ENCODE measurements at places on chromosomes 12 and 14.

- DNase-seq: no peak
These were observed 13.4 kb upstream of the PPP1R1A start for GRCh38 chr12:54601841-54602240.

- DNase-seq: no peak
These were observed 283 bp upstream of the PSMB11 start for GRCh38 chr14:23041729-23042128.

DNA sequence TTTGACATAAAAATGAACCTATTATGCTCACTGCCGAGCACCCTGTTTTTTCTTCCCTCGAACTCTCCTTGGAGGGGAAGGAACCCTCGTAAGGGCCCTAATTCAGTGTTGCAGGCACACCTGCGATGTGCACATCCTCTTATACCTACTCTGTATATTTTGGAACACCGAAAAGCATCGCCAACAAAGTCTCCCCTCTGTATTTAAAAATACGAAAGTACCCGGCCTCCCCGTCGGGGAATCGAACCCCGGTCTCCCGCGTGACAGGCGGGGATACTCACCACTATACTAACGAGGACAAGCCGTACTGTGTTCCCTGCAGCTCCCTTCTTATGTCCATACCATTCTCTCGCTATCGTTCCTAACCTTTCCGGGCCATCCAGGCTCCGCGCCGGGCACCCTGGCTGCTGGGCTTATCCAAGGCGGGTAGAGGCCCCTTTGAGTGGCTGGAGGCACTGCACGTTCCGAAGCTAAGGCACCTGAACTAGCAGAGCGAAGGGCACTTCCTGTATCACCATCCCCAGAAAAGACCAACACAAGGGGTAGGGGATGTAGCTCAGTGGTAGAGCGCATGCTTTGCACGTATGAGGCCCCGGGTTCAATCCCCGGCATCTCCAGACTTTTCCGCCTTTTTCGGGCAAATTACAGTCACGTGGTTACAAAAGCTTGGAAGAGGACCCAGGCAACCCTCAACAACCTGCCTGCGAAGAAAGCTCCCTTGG is 25.1 kb upstream of the UBC start:
- peak; percentile 93 for DNase-seq

GRCh38 chr12:27285403-27285802 is 41.3 kb downstream of the STK38L start:
- no peak for DNase-seq

GRCh38 chr14:103931422-103931821 is 3.2 kb downstream of the TDRD9 start:
- no peak for DNase-seq

- DNase-seq: peak; percentile 59
These were observed at the start of gene P2RX7 for GRCh38 chr12:121132601-121133481. P2RX7 (plus strand) TSS chr12:121132876; CDS start chr12:121132971, 95 bp downstream.

GRCh38 chr12:104671409-104672095 is 214.8 kb downstream of the CHST11 start:
- DNase-seq: peak; percentile 75

DNA sequence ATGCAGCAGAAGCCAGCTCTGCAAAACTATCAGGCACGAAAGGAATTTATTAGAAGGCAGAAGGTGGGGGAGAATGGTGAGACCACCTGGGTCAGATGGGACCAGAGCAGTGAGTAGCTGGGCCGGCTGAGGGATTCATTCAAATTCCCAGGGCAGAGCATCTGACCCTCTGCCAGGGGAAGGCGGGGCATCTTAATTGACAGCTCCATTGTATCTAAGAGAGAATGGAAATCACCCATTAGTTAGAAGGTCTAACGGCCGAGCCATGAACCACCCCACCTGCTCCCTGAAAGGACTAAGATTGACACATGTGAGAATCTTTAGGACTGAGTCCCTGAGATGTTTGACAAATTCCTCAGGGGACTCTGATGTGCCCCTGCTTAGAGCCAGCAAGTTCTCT is 83.7 kb downstream of the PHETA1 start:
- no peak for DNase-seq

- DNase-seq: no peak
These were observed 1.3 kb downstream of the PPP1R13B start for GRCh38 chr14:103846097-103846496.

DNA sequence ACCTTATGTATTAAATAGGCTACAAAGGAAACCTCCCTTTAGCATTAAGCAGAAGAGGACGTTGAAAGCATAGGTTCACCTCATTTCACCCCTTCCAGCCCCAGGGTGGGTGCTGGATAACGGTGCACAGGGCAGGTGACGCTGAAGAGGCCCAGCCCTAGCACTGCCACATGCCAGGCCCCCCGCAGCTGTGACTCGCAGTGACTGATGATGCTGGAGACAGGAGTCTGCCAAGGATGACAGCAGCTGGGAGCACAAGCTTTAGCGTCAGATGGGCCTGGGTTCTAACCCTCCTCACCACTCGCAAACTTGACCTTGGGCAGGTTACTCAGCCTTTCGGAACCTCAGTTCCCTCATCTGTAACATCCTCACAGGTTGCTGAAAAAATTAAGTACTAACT is 76.7 kb downstream of the TBK1 start:
- DNase-seq: no peak

DNA sequence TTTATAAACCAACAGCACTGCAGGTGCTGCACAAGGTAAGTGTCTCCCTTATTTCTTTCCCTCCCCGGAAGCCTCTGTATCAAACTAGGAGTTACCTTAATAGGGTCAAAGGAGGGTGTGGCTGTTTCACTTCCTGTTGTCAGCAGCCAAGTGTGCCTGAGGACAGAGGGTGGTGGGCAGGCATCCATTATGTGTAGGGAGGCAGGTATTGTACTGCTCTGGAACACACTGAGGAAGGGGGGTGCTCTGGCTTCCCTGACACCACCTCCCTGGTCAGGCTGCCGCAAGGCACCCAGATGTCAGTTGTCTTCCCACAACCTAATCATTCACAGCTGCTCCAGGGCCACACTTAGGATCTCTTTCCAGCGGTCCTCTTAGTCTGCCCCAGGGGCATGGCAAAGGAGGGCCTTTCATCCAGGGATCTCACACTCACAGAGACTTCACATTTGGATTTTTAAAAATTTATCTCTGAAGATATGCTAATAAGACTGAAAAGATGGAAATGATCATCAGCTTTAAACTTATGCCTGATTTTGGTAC is 132.0 kb upstream of the ARHGAP5 start:
- peak; percentile 64 for DNase-seq

GRCh38 chr12:8852119-8852518 is 29.7 kb downstream of the A2ML1 start:
- no peak for DNase-seq

- no peak for DNase-seq
These were observed 187.5 kb upstream of the EEA1 start for GRCh38 chr12:93116632-93117031.

GRCh38 chr14:21672116-21672515 is 1.5 kb downstream of the OR4E1 start:
- no peak for DNase-seq

DNA sequence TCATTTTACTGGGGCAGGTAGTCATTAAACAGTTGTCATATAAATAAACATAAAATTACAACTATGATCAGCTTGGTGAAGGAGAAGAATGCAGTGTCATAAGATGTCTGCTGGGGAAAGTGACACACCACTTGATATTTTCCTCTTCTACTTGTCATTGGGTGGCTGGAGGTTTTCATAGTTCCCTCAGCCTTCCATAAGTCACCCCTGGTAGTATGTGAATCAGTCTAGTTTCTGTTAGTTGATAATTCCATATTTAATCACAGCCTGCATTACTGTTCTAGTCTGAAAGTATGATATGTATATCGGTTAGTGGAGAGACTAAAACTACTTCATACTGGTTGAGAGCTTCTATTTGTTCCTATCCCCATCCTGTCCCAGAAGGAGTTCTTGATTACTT is 38.2 kb downstream of the PLEKHA5 start:
- no peak for DNase-seq

DNA sequence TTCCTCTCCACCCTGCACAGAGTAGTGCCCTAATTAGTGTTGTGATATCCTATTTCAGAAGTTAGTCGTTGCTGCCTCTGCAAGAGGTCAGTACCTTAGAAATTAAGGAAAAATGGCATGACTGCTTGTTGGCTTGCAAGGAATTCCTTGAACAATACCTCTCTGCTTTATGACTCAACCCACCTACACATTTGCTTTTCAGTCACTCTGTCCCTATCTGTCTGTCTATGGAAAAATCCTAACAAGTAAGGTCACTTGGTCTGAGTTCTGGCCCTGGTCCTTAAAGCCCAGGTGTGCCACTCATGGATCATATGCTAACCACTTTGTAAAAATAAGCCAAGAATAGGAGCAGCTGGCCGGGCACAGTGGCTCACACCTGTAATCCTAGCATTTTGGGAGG is 116.4 kb upstream of the ATF1 start:
- DNase-seq: no peak

DNA sequence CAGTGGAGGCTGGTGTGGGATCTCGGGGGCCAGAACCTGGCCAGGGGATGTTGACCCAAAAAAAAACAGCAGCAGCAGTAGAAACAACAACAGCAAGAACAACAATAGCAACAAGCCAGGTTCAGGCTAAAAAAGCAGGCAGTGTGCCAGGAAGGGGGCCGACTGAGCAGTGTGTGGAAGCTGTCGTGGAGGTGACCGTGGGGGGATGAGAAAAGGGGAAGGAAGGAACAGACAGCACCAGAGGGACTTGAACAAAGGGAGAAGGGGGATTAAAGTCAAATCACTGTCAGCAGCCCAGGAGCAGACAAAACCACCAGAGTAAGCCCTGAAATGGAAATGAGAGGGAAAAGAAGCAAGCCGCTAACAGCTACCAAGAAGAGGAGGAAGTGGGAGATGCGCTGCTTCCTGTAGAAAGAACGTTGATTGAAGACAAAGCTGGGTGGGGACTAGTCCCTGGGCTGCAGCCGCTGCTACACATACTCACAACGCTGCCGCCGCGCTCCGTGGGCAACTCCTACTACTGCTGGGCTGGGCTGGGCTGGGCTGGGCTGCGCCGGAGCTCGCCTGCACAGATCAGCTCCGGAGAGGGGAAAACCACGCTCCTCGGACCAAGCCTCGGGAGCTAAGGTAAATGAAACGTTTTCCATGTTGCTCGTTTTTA is at the start of gene GNG2:
Gene GNG2 (plus strand): TSS at position 449 of the 661 bp plus-strand sequence. CDS start 90,067 bp downstream, outside the sequence.
- DNase-seq: peak; percentile 87

DNA sequence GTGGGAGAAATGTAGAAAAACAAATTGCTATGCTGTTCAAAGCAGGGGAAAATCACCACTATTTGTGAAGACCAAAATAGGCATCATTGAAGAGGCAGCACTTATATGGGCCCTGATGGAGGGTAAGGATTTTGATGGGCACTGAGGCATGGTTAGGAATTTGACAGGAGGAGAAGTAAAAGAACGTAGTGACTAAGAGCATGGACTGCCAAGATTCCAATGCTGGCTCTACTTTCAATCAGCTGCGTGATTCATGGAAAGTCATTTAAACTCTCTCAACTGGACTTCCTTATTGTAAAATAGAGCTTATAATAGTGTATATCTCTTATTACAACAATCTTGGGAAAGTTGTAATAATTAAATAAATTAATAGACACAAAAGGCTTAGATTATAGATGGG is 267.7 kb upstream of the G2E3 start:
- no peak for DNase-seq

GRCh38 chr12:41604830-41605229 is 416.7 kb downstream of the PDZRN4 start:
- DNase-seq: no peak

GRCh38 chr14:50977863-50978528 is 33.7 kb upstream of the PYGL start:
- peak; percentile 38 for DNase-seq

DNA sequence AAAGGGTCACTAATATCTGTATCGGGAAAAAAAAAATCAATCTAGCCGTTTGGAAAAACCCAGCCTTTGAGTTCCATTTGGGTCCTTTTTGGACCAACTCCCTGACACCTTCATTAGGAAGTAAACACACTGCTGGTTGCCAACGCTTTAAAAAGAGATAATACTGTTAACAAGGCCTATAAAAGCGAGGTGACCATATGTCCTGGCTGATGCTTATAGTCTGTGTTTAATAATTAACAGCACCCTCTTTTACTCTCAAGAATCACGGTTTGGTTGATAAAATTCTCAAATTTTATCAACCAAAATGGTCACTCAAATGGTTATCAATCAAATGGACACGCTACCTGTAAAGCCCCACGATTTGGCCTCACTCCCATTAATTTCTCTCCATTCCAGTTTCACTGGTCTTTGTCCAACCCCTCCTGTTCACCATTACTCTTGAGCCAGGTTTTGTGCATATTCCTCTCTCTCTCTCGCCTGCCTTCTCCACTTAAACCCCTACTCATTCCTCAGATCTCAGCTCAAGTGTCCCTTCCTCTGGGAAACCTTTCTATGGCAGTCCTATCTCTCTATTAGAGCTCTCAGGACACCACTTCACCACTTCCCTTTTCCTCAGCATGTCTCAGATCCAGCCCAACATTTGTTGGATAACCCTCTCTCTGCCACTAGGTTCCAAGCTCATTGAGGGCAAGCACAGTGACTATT is 9.5 kb downstream of the BTG1 start:
- no peak for DNase-seq

DNA sequence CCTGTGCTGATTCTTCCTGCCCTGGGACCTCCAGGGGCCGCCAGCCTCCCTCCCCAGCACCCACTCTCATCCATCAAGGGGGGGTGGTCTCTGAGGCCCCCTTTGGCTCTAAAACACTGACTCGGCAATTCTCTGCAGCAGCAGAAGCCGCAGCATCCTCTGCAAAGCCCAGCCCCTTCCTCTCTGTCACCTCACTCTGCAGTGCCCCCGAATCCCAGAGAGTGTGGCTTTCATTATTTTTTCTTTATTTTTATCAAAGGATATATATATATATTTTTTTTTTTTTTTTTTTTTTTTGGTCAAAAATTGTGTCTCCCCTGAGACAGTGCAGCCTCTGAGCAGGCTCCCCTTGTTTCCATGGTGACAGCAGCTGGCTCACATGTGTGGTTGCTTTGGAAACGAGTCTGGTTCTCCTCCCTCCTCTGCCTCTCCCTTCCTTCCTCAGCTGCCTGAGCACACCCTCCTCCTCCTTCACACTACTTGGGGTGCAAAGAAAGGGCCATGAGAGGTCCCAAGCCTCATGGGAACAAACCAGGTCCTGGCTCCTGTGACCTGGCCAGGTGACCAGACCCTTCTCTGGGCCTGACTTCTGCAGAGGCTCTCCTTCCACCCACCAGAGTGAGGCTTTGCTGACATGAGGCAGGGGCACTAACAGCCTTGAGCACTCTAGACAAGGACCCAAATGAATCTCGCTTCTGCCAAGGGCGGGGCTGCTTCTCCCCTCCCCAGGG is 100.5 kb downstream of the LRRC74A start:
- DNase-seq: peak; percentile 77

- no peak for DNase-seq
These were observed 131.2 kb upstream of the DYRK2 start for GRCh38 chr12:67517181-67517887.

- no peak for DNase-seq
These were observed 31.1 kb upstream of the ASPG start for GRCh38 chr14:104054222-104054905.

DNA sequence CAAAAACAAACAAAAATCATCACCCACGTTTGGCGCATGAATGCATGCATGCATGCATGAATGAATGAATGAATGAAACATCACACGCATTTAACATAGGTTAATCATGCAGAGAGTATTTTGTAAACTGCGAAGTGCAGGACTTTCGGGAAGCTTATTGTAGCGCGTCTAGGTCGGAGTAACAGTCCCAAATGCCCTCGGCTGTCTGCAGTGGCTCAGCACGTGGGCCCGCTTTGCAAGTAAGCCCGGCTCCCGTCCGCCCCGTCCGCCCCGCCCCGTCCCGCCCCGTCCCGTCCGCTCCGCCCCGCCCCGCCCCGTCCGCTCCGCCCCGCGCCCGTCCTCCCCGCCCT is 263 bp upstream of the IFT81 start:
- no peak for DNase-seq
